ENCODE measurements at places on chromosomes 7 and 10. TPM values are rescaled to one million over a fixed set of nuclear protein-coding genes. Genes with fewer than 3 reads are reported as not detected.

GRCh38 chr10:101773923-101774588 is 1.9 kb downstream of the FGF8 start:
- DNase-seq = no peak

DNA sequence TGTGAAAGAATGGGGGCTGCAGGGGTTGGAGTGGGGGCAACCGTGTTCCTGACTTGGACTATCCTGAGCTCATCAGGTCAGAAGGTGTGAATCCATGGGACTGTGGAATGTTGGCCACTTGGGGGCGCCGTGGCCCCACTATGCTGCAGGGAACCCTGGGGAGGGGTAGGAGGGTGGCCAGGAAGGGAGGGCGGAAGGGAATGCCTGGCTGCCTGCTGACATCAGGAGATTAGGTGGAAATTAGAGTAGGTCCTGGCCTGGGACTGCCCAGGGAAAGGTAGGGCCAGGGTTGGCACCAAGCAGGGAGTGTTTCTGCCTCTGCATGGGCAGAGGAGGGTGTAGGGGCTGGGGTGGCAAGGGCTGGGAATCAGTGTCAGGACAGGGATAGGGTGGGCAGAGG is 65.8 kb upstream of the PRSS58 start:
- DNase-seq = peak; percentile 45

DNA sequence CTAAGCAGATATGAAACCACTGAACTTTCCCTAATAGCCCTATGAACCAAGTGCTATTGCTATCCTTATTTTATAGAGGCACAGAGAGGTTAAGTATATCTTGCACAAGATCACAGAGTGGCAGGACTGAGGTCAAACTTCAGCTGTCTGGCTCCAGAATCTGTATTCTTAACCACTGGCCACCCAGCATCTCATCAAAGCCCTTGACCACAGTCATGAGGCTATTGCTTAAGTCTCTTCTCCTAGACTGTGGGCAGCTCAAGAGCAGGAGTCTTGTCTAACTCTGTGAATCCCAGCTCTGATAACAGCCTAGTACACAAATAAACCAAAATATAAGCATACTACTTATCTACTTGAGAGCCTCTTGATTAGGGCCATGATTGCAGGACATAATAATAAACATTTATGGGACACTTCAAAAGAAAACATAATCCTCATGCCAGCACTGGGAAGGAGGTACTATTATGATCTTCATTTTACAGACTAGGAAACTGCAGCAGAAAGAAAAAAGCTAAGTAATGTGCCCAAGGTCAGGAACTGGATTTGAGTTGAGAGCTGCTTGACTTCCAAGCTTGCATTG is 22.4 kb upstream of the SMC3 start:
- DNase-seq = peak; percentile 83

DNA sequence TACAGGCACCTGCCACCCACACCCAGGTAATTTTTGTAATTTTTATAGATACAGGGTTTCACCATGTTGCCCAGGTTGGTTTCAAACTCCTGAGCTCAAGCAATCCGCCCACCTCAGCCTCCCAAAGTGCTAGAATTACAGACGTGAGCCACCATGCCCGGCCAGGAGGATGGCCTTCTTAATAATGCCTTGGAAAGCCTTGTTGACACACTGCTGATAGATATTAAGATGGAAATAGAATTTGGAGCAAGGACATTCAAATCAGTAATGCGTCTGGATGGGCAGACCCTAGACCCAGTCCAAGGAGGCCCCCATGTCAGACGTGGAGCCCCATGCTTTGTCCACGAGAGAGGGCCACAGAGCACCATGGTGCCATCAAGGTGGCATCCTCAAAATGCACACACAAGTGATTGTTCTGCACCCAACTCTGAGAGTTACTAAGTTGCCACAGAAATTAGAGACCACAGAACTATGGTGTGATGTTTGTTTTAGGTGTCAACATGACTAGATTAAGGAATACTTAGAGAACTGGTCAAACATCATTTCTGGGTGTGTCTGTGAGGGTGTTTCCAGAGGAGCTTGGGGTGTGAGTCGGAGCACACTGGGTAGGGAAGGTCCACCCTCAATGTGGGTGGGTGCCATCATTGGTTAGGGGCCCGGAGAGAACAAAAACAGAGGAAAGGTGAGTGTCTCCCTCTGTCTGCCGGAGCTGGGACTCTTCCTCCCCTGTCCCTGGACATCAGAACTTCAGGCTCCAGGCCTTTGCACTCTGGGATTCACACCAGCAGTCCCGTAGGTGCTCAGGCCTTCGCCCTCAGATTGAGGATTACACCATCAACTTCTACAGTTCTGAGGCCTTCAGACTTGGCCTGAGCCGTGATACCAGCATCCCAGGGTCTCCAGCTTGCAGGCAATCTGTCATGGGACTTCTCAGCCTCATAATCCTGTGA is 34.5 kb downstream of the EBF3 start:
- no peak for DNase-seq

- DNase-seq = peak; percentile 21
Measured at GRCh38 chr7:110786328-110786965, 304.5 kb upstream of the LRRN3 start.

DNA sequence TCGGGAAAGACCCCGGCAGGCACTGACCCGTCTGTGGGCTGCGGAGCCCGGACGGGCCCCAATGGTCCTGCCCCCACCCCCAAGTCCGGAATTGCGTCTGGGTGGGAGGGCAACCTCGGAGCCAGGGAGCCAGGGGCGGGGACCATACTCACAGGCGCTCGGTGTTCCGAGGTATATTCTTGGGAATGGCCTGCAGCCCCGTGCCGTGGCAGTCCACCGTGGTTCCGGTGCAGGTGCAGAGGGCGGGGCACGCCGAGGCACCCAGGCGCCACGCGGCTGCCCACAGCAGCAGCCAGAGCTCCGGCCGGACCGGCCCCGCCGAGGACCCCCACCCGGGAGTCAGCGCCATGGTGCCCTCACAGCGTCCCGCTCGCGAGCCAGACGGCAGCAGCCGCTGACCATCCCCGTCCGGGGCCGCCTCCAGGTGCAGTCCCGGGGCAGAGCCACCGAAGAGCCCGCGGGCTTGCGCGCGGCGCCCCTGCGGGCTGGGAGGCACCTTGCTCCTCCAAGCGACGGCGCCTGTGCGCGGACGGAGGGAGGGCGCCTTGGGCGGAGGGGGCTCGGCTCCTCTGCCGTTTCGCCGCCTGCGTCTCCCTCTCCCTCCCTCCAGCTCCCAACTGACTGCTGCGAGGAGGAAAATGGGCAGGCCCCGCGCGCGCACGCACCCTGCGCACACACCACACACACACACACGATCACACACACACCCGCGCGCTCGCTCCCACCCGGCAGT is at the start of gene SLIT1:
TSS of gene SLIT1 (minus strand) at position 634 of the 733 bp plus-strand sequence. CDS start at position 349, 285 bp downstream.
- DNase-seq = no peak

GRCh38 chr7:151992375-151992774 is 33.1 kb upstream of the GALNT11 start:
- DNase-seq = peak; percentile 23

DNA sequence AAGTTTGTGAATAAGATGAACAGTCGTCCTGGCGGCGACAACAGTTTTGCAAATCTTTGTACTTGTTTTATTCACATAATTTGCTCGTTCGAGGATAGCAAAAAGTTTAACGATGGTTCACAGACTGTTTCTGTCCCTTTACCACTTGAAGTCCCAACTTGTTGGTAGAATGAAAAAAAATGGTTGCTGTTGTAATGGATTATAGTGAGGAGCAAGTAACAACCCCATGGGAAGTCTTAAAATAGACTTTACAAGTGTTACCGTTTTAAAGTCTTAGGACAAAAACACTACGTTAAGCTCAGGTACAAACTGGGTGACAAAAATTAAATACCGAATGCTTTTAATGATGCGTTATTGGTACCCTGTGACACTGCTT is 589 bp downstream of the LSM8 start:
- peak; percentile 23 for DNase-seq

- no peak for DNase-seq
Measured at GRCh38 chr7:4065190-4065589, 616.9 kb upstream of the FOXK1 start.

DNA sequence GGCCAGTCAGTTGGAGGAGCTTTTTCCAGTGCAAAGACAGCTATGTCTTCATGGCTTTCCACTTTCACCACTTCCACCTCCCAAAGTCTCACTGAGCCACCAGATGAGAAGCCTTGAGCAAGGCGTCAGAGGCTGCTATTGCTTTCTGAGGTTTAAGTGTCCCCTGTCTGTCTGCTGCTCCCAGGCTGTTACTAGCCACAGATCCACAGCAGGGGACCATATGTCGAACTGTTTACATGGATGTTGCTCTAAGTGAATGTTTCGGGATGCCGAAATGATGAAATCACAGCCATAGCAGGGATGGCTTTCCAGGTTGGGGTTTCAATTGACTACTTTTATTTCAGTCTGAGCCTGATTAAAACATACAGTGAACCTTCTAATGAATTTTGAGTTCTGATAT is 88.5 kb downstream of the AVL9 start:
- DNase-seq = no peak

GRCh38 chr10:101986624-101986971 is 69.4 kb downstream of the ARMH3 start:
- no peak for DNase-seq

SHLD2 gene
- total RNA-seq = 50.2 TPM

PAX4 gene
- total RNA-seq = not detected

ASB10 gene
- total RNA-seq = not detected

NODAL gene
- not detected for total RNA-seq

DNAH11 gene
- total RNA-seq = 0.05 TPM

All from renal cortical epithelial cell (primary cell).